Panc1 (cell line): ENCODE measurements at places on chromosomes 7 and 10.

DNA sequence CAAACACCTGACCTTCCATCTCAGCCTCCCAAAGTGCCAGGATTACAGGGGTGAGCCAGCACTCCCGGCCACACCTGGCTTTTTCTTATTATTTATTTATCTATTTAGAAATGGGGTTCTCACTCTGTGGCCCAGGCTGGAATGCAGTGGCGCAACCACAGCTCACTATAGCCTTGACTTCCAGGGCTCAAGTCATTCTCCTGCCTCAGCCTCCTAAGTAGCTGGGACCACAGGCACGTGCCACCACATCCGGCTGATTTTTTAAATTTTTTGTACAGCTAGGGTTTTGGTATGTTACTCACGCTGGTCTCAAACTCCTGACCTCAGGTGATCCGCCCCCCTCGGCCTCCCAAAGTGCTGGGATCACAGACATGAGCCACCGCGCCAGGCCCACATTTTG is 56.9 kb upstream of the MYL10 start:
- DNase-seq = no peak

GRCh38 chr7:5194571-5194970 is 4.5 kb downstream of the WIPI2 start:
- no peak for DNase-seq

DNA sequence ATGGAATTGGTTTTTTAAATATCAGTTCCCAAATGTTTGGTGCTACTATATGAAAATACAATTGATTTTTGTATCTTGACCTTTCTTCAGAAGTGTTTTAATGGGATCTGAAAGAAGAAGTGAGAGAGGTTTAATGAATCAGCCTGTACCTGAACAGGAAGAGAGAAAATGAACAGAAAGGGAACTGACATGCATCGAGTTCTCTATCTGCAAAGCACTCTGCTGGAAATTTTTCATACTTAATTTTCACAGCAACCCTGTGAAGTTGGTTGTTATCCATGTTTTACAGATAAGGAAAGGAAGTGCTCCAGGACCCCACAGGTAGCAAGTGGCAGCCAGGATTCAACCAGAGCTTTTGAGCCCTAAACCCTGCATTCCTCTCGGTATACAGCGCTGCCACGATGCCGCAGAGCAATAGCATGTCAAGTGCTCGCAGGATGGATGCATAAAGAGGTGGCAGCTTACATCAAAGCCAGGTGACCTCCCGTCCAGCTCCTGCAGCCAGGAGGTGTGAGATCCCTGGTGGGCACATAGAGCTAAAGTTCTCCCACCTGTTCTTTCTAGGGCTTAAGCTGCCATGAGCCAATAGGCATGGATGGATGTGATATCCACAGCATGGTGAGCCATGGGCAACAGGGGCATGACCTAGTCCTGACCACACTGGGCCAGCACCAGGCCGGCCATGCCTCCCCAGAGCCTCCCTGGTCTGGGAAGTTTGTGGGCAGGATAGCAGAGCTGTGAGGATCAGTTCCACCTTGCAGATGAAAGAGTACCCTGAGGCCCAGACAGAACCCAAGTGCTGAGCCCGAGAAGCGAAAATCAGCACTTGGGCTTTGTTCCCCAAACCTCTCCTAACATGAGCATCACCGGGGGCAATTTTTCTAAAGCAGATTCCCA is 57.2 kb downstream of the CALML3 start:
- no peak for DNase-seq

DNA sequence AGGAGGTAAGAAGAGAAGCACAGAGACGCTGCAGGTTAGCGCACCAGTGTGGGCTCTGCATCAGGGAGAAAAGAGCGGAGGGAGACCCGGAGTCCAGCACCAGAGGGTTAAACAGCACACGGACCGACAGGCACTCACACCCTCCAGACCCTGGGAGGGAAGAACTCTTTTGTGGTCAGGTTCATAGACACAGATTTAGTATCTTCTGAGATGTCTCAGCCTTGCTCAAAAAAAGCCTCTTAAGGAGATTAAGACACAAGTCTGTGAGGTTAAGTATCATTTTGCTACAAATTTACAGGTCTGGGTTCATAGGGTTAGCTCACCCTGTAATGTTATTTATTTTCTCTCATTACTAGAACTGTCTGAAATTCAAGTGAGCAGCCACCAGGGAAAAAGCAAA is 16.8 kb upstream of the NDST2 start:
- no peak for DNase-seq

DNA sequence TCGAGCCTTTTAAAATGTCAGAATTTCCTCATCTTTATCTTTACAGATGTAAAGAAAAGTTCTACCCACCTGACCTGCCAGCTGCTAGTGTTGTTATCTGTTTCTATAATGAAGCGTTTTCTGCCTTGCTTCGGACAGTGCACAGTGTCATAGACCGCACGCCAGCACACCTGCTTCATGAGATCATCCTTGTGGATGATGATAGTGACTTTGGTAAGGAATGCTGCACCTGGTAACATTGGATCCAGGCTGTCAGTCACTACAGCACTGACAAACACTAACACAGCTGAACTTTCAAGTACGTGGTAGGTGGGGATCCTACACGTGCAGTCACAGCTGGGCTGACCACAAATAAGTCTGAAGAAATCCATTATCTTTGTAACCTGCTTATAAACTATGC is 77.6 kb downstream of the GALNT11 start:
- no peak for DNase-seq

- DNase-seq = no peak
These were observed 182.8 kb downstream of the DIP2C start for GRCh38 chr10:506451-507354.

GRCh38 chr10:34835908-34836508 is 20.9 kb upstream of the PARD3 start:
- DNase-seq = no peak

- DNase-seq = no peak
These were observed 26.7 kb downstream of the CREB3L2 start for GRCh38 chr7:137975221-137975620.

GRCh38 chr10:71989661-71990454 is 25.7 kb downstream of the CHST3 start:
- no peak for DNase-seq

- DNase-seq = no peak
These were observed 74.8 kb downstream of the THSD7A start for GRCh38 chr7:11757153-11757552.

DNA sequence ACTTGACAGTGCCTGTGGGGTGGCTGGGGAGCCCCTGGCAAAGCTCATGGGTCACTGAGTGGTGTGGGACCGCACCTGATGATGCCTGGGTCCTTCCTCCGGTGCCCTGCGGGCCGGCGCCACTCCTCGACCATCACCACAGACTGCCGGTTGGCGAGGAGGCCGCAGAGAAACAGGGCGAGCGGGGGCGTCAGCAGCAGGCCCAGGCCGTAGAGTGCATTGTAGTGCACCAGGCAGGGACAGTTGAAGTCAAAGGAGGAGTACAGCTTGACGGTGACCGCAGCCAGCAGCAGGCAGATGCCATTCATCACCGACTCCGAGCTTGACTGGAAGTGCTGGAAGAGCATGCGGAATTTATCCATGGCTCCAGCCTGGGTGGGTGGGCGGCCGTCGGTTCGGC is 369 bp downstream of the CALHM3 start:
- no peak for DNase-seq

DNA sequence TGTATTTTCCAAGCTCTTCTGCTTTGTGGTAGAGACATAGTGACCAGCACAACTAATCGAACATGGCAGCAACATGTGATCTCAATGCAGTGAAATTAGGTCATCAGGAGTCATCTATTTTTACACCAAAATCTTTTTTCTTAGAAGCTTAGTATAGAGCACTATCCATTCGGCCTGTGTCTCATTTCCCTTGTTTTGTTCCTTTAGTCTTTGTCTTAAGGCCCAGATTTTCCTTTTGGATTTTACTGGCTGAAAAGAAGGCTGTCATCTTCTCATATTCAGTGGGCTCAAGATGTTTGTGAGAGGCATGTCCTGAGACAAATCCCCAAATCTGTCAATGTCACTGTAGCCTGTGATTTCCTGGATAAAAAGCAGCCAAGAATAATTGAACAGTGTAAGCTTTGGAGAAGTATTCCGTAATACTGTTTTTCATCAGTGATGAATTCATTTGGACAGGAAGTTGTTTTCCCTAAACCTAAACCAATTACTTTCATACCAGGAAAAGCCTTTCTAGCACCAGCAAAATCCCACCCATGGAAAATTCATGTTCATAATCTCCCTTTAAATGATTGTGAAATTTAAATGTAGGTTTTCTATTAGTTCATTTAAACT is 55.2 kb downstream of the MAGI2 start:
- no peak for DNase-seq

- no peak for DNase-seq
These were observed 53.1 kb downstream of the OSBPL3 start for GRCh38 chr7:24926623-24927524.

- no peak for DNase-seq
These were observed 60.3 kb upstream of the RAB11FIP2 start for GRCh38 chr10:118107040-118107439.

DNA sequence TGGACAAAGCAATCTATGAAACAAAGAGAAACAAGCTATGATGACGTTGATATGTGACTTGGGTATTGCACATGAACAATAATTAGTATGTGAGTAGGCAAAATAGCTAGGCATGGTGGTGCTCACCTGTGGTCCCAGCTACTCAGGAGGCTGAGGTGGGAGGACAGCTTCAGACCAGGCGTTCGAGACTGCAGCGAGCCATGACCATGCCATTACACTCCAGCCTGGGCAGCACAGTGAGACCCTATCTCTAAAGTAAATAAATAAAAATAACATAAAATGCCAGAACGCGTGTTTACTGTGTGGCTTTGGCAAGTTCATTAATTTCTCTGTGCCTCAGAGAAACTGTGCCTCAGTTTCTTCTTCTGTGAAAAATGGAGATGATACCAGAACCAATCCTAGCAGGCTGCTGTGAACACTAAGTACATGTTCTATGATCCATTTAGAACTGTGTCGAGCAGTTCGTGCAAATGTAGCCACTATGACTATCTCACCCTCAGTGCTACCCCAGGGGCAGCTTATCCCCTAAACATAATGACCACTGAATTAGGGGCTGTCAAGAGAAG is 9.3 kb upstream of the TNS3 start:
- DNase-seq = no peak

DNA sequence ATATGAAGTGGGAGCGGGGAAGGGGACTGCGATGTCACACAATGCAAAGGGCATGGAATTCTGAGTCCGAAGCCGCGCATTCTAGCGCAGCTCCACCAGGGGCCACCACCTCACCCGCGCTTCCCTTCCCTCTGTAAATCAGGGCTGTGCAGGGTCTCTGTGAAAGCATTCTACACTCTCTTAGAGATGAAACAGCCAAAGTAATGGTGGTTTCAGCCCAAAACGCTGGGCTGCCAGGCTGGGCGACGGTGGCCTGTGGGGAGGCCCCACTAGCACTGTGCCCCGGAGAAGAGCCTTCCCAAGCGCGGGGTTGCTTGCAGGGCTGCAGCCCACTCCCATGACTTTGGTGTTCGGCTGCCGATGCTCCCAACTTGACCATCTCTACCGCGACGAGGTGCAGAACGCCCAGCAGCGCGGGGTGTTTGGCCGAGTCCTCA is 11.4 kb downstream of the ATG9B start:
- no peak for DNase-seq

- no peak for DNase-seq
These were observed 4.3 kb upstream of the ELFN1 start for GRCh38 chr7:1665549-1666316.

DNA sequence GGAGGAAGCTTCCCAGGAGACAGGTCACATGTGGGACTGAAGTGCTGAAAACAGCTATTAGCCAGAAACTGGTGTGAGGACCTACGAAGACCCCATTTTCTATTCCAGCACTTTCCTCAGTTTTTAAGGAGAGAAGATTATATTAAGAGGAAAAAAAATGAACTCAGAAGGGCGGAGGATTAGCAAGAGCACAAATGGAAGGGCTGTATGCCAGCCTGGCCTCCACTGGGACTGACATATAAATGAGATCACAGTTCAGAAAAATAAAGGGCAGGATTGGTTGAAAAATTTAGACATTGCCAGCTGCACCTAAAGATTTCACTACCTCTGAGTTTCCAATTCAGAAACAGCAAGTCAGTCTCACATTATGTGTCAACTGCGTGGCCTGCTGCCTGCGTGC is 53.0 kb downstream of the GSDME start:
- DNase-seq = no peak

GRCh38 chr7:112411186-112411795 is 39.0 kb upstream of the IFRD1 start:
- no peak for DNase-seq

- no peak for DNase-seq
These were observed 99.1 kb upstream of the JCAD start for GRCh38 chr10:30158325-30158960.

GRCh38 chr10:59814878-59815277 is 61.6 kb upstream of the MRLN start:
- DNase-seq = no peak

GRCh38 chr10:117421985-117422384 is 46.7 kb upstream of the PDZD8 start:
- no peak for DNase-seq

GRCh38 chr7:79282882-79283602 is 170.4 kb downstream of the MAGI2 start:
- DNase-seq = peak; percentile 84

DNA sequence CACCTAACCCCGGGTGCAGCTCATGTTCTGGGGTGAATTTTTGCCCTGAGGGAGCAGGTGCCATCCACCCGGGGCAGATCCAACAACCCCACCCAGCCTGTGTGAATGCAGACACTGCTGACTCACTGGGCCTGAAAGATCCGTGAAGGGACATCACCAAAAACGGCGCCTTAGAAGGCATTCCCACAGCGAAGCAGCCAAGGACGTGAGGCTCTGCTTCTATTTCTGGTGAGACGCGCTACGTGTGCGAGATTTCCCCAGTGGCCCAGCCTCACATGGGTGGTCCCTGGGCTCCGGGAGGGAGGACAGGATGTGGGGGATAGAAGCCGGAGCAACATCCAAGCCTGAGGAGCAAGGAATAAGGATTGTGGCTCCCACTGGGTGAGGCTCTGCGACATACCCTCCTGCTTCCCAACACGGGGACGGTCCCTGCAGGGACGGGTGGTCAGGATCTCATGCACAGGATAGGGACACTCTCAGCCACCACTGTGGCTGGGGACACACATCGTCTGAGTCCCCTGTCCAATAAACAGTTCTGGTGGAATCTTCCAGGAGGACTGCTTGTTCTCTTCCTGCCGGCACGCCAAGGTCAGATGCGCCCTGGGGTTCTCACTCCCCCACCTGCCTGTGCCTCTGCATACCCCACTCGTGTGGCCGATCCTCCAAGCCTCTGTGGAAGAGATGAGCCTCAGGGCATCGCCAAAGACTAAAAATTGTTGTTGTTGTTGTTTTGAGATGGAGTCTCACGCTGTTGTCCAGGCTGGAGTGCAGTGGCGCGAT is 70.2 kb downstream of the ZRANB1 start:
- DNase-seq = no peak
